GM23248 (cell line): ENCODE measurements at places on chromosomes 12 and 14. TPM values are rescaled to one million over a fixed set of nuclear protein-coding genes. Genes with fewer than 3 reads are reported as not detected.

DNA sequence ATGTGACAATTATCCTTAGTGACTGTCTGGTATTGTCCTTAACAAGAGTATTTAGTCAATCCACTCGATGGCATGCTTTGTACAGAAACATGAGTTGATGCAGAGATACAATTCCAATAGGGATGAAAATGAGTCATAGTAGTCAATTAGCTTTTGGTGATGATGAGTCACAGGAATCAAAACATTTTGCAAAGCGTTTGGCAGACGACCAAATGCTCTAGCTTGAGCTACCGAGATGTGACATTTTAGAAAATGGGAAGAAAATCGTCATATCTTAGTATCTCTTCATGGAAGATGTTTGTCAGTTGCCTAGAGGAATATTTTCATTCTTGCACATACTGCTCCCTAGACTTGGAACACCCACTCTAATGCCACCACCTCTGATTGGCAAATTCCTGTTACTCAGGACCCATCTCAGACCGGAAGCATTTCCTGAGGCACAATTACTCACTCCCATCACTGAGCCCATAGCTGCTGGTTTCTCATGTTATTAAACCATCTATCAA is 95.0 kb downstream of the LMNTD1 start:
- H3K27ac ChIP-seq, result peak overlapping the region; percentile 77
- H3K4me3 ChIP-seq, result peak overlapping the region; percentile 46
- H3K4me1 ChIP-seq, result peaks cover 16% of the 10 kb centered on the region
- peak; percentile 97 for DNase-seq
- 0 out of 2 replicates have a peak, but pooled peaks cover 3% of the 10 kb centered on the region for H3K36me3 ChIP-seq
- no peaks in the 10 kb centered on the region for H3K27me3 ChIP-seq

RFLNA gene
- total RNA-seq, result 4.6 and 4.9 TPM in 2 replicates

DNA sequence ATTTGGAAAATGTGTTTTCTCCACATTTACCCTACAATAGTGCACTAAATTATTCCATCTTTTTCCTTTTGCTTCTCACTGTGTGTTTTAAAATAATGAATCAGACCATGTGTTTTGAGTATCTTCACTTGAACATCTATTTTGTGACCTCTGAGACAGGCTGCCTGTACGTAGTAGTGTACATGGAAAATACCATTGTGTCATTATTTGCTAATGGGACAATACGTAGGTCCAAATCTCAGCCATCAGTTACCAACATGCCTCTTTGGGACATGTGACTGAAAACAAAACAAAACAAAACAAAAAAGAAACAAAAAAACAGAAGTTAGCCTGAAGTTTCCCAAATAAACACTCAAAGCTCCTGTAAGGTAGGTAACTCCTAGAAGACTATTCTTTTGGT is 7.1 kb upstream of the MYF6 start:
- H3K27ac ChIP-seq, result no peak overlapping the region
- no peak overlapping the region for H3K4me3 ChIP-seq
- DNase-seq, result no peak
- H3K4me1 ChIP-seq, result peaks cover 19% of the 10 kb centered on the region

GRCh38 chr14:90796329-90796728 is 19.9 kb downstream of the TTC7B start:
- no peak for DNase-seq
- no peak overlapping the region for H3K4me3 ChIP-seq
- H3K27me3 ChIP-seq, result no peaks in the 10 kb centered on the region
- H3K36me3 ChIP-seq, result no peaks in the 10 kb centered on the region

- peak; percentile 4 for DNase-seq
- H3K36me3 ChIP-seq, result no peaks in the 10 kb centered on the region
- H3K27ac ChIP-seq, result no peak overlapping the region
- H3K4me1 ChIP-seq, result no peaks in the 10 kb centered on the region
- no peaks in the 10 kb centered on the region for H3K27me3 ChIP-seq
- H3K4me3 ChIP-seq, result no peak overlapping the region
Measured at GRCh38 chr14:22070119-22070982, 396.7 kb upstream of the OR4E1 start.

LPAR5 gene
- total RNA-seq, result not detected in 2 replicates

DNA sequence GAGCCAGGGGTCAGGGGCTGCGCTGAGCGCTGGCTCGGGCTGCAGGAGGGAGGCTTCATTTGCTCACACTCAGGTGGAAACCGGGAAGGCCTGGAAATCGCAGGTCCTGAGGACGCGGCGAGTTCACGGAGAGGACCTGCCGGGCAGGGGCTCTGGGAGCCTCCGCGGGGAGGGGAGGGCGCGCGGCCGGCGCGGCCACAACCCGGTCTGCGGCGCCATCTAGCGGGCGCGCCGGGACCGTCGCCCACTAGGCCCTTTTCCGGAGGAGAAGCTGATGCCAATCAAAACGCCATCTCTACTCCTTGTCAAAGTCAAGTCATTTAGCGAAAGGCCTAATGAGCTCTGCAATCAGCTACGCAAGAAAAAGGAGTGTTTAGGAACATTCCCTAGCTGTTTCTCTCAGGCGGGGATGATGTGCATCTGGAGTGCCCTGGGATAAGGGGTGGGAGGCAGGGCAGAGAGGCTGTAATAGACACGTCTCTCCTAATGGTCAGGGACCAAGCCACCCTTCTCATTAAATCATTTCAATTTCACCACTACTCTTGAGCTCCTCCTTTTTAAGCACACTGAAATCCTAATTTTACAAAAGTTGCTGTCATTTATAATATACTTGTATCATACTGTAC is 885.8 kb upstream of the TMEM132C start:
- H3K27me3 ChIP-seq, result no peaks in the 10 kb centered on the region
- H3K36me3 ChIP-seq, result no peaks in the 10 kb centered on the region
- H3K27ac ChIP-seq, result no peak overlapping the region
- peak; percentile 57 for DNase-seq
- peaks cover 5% of the 10 kb centered on the region; the same call in 1 of the 2 replicates for H3K4me1 ChIP-seq
- H3K4me3 ChIP-seq, result peak overlapping the region; percentile 71

DNA sequence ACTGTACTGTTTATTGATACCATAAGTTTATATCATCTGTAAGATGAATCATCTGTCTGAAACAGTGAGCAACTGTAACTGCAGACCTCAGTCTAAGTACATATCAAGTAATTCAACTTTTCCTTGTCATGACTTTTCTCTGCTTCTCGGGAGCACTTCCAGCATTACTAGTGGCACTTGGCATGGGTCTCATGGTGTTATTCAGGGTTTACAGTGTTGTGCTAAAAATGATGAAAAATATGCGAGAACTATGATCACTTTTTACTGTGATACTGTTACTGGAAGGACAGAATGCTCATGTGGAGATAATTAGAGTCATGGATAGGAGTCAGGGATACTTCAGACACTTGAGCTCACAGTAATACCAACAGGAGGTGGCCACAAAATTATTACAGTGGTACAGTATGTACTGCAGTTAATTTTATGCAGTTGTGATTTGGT is 8.3 kb downstream of the KTN1 start:
- peak; percentile 79 for DNase-seq
- 0 out of 2 replicates have a peak overlapping the region, but pooled peaks have one; percentile 13 for H3K4me3 ChIP-seq
- H3K4me1 ChIP-seq, result peaks cover 46% of the 10 kb centered on the region
- no peaks in the 10 kb centered on the region for H3K36me3 ChIP-seq
- no peaks in the 10 kb centered on the region for H3K27me3 ChIP-seq

DNA sequence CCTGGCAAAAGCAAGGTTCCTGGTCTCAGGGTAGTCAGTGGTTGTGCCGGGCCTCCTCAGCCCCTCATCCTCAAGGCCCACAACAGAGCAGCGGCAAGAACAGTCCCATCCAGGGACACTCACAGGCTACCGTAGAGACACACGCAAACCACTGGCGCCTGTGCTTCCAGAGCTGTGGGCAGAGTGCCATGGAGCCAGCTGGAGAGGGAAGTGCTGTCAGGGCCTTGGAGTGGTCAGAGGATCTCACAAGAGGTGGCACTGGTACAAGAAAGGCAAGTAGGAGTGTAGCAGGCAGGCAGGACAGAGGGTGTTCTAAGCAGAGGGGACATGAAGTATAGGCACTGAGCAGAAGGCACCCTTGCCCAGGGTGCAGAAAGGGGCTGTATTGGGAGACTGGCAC is 34.6 kb downstream of the ANKRD9 start:
- no peak overlapping the region for H3K27ac ChIP-seq
- H3K27me3 ChIP-seq, result no peaks in the 10 kb centered on the region
- H3K4me3 ChIP-seq, result no peak overlapping the region
- H3K4me1 ChIP-seq, result no peaks in the 10 kb centered on the region
- DNase-seq, result no peak
- H3K36me3 ChIP-seq, result no peaks in the 10 kb centered on the region

GRCh38 chr14:67749341-67750084 is 47.8 kb downstream of the RDH12 start:
- H3K4me1 ChIP-seq, result no peaks in the 10 kb centered on the region
- DNase-seq, result no peak
- no peaks in the 10 kb centered on the region for H3K27me3 ChIP-seq

- peaks cover 57% of the 10 kb centered on the region for H3K36me3 ChIP-seq
- peaks cover 37% of the 10 kb centered on the region for H3K4me1 ChIP-seq
- no peak overlapping the region for H3K27ac ChIP-seq
- H3K27me3 ChIP-seq, result no peaks in the 10 kb centered on the region
- no peak overlapping the region for H3K4me3 ChIP-seq
Measured at GRCh38 chr12:42469355-42470175, 120.0 kb downstream of the PRICKLE1 start.

DNA sequence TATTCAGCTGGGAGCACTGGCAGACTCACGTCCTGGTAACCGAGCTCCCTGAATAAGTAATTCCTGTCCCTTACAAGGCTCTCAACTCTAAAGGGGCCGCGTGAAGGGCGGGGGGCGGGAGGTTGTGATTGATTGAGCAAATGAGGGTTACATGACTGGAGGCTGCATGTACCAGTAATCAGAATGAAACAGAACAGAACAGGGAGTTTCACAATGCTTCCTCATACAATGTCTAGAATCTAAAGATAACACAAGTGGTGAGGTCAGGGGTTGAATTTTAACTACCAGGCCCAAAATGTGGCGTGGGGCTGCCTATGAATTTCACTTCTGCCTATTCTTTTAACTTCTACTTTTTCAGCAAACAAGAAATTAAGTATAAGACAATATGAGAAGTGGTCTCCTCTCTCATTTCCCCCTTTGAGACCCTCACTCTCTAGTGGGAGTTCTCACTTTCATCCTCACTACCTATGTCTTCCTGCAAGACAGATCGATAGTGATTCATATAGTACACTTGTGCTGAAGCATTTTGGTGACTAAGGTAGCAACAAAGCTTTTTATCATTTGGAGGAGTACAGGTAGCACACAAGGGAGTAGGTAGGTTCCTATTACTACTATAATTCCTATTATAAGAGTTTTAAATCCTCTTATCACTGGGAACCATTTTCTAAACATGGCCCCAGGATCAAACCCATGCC is 239.8 kb downstream of the KTN1 start:
- H3K4me3 ChIP-seq, result no peak overlapping the region
- H3K36me3 ChIP-seq, result no peaks in the 10 kb centered on the region
- H3K27me3 ChIP-seq, result peaks cover 5% of the 10 kb centered on the region; the same call in 1 of the 2 replicates
- no peak overlapping the region for H3K27ac ChIP-seq
- no peak for DNase-seq
